Kidney (tissue), 22 donors: ENCODE measurements at places on chromosomes 2 and 18. TPM values are rescaled to one million over a fixed set of nuclear protein-coding genes. Genes with fewer than 3 reads are reported as not detected.

SEMA4F gene
- total RNA-seq, result 10.8 TPM

RNF25 gene
- 30.2 TPM for total RNA-seq

COLEC11 gene
- total RNA-seq, result 7.6 TPM

GALNT14 gene
- 84.6 TPM for total RNA-seq

GALNT13 gene
- total RNA-seq, result 0.57 TPM
